ENCODE measurements at places on chromosomes 2 and 18. TPM values are rescaled to one million over a fixed set of nuclear protein-coding genes. Genes with fewer than 3 reads are reported as not detected.

Gene SLC25A52
- total RNA-seq, result not detected

GRCh38 chr2:105114551-105114950, 76.7 kb downstream of the MRPS9 start:
- H3K4me1 ChIP-seq, result no peaks in the 10 kb centered on the region
- no peak overlapping the region for H3K4me3 ChIP-seq
- H3K27ac ChIP-seq, result no peak overlapping the region

DNA sequence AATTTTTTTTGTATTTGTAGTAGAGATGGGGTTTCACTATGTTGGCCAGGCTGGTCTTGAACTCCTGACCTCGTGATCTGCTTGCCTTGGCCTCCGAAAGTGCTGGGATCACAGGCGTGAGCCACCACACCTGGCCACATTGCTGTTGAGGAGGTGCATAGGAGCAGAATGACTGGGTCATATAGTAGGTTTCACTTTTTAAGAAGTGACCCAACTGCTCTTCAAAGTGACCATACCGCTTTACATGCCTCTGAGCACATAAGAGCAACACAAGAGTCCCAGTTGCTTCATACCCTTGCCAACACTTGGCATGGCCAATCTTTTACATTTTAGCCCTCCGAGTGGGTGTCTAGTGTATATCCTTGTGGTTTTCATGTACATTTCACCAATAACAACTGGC, 28.9 kb downstream of the RRM2 start:
- H3K4me1 ChIP-seq, result no peaks in the 10 kb centered on the region
- H3K27me3 ChIP-seq, result no peaks in the 10 kb centered on the region
- no peak for DNase-seq
- no peak overlapping the region for H3K27ac ChIP-seq
- H3K36me3 ChIP-seq, result no peaks in the 10 kb centered on the region

GRCh38 chr2:149679286-149679685, 91.7 kb upstream of the MMADHC start:
- H3K4me1 ChIP-seq, result peaks cover 5% of the 10 kb centered on the region
- no peaks in the 10 kb centered on the region for H3K36me3 ChIP-seq
- H3K27ac ChIP-seq, result no peak overlapping the region
- H3K27me3 ChIP-seq, result no peaks in the 10 kb centered on the region
- no peak overlapping the region for H3K4me3 ChIP-seq
- no peak for DNase-seq

GRCh38 chr2:3611589-3611988, 16.7 kb downstream of the COLEC11 start:
- no peak overlapping the region for H3K4me3 ChIP-seq
- H3K27ac ChIP-seq, result peak overlapping the region; percentile 86
- no peaks in the 10 kb centered on the region for H3K4me1 ChIP-seq
- DNase-seq, result peak; percentile 47
- H3K36me3 ChIP-seq, result no peaks in the 10 kb centered on the region
- peaks cover 42% of the 10 kb centered on the region for H3K27me3 ChIP-seq

Gene IL37
- not detected for total RNA-seq

- no peak for DNase-seq
- H3K27ac ChIP-seq, result no peak overlapping the region
- H3K36me3 ChIP-seq, result no peaks in the 10 kb centered on the region
Measured at GRCh38 chr2:10163498-10164486, 41.3 kb downstream of the RRM2 start.

- peaks cover 4% of the 10 kb centered on the region for H3K27me3 ChIP-seq
- peak overlapping the region; percentile 59 for H3K4me3 ChIP-seq
- H3K4me1 ChIP-seq, result peaks cover 12% of the 10 kb centered on the region
- DNase-seq, result peak; percentile 80
- no peak overlapping the region for H3K27ac ChIP-seq
Measured at GRCh38 chr18:9803698-9804516, 81.9 kb upstream of the TXNDC2 start.

Gene ITGA6
- 45.7 TPM for total RNA-seq

DNA sequence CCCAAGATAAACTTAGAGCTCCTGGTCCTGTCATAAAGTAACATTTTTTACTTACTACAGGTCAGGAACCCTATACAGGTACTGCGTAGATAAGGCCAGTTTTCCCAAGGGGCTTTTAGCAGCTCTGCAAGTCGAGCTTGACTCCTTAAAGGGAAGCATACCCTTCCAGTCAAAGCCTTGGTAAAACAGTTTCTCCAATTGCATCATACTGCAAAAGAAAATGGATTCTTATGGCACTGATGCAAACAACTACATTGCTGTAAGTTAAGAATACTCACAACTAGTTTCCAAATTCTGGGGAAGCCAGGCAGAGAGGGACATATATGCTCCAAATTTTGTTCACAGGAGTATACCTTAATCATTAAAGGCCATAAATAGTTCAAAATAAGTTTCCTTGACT, 31.0 kb downstream of the MYO3B start:
- no peak overlapping the region for H3K27ac ChIP-seq
- H3K4me1 ChIP-seq, result peaks cover under 1% of the 10 kb centered on the region
- no peaks in the 10 kb centered on the region for H3K27me3 ChIP-seq
- DNase-seq, result no peak
- H3K4me3 ChIP-seq, result no peak overlapping the region
- H3K36me3 ChIP-seq, result no peaks in the 10 kb centered on the region

DNA sequence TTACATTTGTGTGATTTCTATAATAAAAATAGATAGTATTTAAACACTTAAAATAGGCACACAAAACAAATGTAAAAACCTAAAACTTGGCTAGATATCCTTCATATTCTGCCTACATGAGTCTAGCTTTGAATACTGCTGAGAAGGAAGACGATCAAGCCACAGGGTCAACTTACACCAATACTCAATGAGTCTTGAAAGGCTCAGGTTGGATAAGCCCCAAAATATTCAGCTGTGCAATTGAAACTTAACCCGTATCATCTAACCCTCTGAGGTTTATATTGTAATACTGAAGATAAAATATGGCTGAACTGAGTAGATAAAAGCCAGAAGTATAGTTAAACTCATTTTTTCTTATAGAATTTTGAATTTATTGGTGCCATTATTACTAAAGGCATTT, 313.0 kb upstream of the NRXN1 start:
- no peak for DNase-seq
- no peaks in the 10 kb centered on the region for H3K4me1 ChIP-seq
- H3K36me3 ChIP-seq, result no peaks in the 10 kb centered on the region
- H3K27me3 ChIP-seq, result no peaks in the 10 kb centered on the region
- no peak overlapping the region for H3K4me3 ChIP-seq
- H3K27ac ChIP-seq, result no peak overlapping the region

- no peak overlapping the region for H3K4me3 ChIP-seq
- H3K4me1 ChIP-seq, result peaks cover 4% of the 10 kb centered on the region
- peaks cover 94% of the 10 kb centered on the region for H3K27me3 ChIP-seq
- no peak for DNase-seq
Measured at GRCh38 chr2:104860451-104860790, 6.5 kb downstream of the POU3F3 start.

DNA sequence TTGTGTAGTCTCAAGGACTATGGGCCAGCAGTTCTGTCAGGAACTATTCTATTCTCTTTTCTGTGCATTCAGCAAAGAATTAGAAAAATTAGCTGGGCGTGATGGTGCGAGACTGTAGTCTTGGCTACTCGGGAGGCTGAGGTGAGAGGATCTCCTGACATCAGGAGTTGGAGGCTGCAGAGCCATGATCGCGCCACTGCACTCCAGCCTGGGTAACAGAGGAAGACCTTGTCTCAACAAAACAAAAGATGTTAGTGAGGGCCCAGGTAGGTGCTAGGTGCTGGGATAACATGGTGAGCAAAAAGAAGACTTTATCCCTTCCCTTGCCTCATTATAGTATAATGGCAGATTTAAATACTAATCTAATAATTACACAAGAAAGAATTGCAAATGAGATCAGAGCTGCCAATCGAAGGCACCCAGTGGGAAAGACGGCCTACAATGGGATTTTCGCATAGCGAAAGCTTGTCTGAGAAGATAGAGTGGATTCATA, 447 bp upstream of the MRPL19 start:
- H3K27ac ChIP-seq, result no peak overlapping the region
- no peak for DNase-seq
- no peaks in the 10 kb centered on the region for H3K4me1 ChIP-seq
- peak overlapping the region; percentile 98 for H3K4me3 ChIP-seq
- H3K36me3 ChIP-seq, result peaks cover 28% of the 10 kb centered on the region

DNA sequence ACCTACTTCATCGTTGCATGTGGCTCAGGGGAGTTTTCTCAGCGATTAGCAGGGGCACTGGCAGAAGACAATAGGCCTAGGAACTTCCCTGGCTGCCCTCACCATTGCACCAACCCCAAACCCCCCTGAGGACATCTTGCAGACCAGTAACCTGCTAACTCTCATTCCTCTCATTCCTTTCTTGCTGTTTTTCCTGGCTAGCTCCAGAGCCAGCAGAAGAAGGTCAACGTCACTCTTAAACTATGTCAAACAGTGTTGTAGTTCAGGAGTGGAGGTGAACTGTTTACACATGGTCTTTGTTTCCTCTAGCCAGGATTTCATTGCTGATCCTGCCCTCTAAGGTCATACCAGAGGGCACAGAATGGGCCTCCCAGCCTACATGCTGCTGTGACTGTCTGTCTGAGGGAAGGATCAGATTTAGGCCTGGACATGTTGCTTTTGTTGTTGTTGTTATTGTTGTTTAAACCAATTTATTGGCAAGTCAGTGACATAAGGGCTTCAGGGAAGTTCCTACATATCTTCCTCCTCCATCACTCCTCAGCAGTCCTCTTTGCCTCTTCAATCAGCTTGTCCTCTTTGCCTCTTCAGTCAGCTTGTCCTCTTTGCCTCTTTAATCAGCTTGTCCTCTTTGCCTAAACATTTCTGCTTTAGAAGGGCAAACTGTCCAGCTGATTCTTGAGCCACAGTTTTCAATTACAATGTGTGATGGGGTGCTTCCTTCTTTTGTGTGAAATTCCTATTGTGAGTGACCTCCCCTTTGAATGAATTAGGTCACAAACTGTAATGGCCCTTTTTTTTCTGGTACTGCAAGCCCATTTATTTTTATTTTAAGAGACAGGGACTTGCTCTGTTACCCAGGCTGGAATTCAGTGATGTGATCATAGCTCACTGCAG, 471.9 kb upstream of the TNP1 start:
- no peak overlapping the region for H3K4me3 ChIP-seq
- H3K27ac ChIP-seq, result peak overlapping the region; percentile 4
- peak; percentile 77 for DNase-seq
- no peaks in the 10 kb centered on the region for H3K27me3 ChIP-seq
- H3K4me1 ChIP-seq, result peaks cover 8% of the 10 kb centered on the region

DNA sequence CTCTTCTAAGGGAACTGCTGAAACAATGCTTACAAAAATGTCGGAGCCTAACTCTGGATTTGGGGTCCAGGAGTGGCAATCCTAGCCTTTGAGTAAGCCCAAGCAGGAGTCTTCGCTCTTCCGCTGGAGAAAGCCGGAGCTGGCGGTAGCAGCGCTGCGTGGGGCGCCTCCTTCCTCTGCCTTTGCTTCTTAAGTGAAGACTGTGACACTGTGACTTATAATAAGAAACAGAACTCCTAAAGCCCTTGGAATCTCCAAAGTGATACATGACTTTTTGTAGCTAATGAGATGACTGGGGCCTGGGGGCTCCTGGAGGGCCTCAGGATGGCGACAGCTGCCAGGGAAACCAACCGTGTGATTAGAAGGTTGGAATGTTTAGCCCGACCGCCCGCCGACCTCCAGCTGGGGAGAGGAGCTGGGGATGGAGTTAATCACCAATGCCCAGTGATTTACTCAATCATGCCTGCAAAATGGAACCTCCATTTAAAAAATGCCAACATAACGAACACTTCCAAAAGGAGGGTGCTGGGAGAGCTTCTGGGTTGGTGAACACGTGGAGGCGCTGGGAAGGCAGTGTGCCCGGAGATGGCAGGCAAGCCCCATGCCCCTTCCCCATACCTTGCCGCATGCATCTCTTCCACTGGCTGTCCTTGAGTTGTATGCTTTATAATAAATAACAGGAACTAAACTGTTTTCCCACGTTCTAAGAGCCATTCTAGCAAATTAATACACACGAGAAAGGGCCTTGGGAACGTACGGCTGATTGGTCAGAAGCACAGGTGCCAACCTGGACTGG, 29.0 kb upstream of the MAL start:
- peak overlapping the region; percentile 94 for H3K27ac ChIP-seq
- no peak overlapping the region for H3K4me3 ChIP-seq
- DNase-seq, result peak; percentile 39
- H3K36me3 ChIP-seq, result no peaks in the 10 kb centered on the region
- H3K4me1 ChIP-seq, result no peaks in the 10 kb centered on the region

- H3K36me3 ChIP-seq, result no peaks in the 10 kb centered on the region
- no peak overlapping the region for H3K27ac ChIP-seq
- no peaks in the 10 kb centered on the region for H3K4me1 ChIP-seq
- H3K4me3 ChIP-seq, result peak overlapping the region; percentile 28
- DNase-seq, result no peak
Measured at GRCh38 chr2:37417321-37417720, 72.9 kb downstream of the QPCT start.

- no peaks in the 10 kb centered on the region for H3K27me3 ChIP-seq
- no peak overlapping the region for H3K4me3 ChIP-seq
- no peaks in the 10 kb centered on the region for H3K36me3 ChIP-seq
- peak; percentile 63 for DNase-seq
Measured at GRCh38 chr2:230942371-230942770, 17.3 kb upstream of the GPR55 start.

Gene BOLL
- not detected for total RNA-seq

DNA sequence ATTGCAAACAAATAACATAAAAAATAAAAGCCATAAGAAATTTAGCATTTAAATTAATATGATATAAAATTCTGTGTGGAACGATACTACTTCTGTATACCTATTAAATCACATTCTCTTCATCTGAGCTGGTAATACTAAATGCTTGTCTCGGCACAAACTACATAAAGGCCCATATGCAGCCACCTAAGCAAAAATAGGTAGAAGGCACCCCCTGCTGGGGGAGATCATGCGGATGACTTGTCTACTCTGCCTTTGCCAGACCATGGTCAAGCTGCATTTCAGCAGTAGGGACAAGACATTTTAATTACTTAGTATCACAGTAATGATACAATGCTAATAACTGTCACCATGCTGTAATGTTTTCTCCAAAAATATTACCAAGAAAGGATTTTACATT, 108.0 kb downstream of the CDH19 start:
- peak; percentile 94 for DNase-seq
- H3K4me3 ChIP-seq, result no peak overlapping the region
- H3K36me3 ChIP-seq, result no peaks in the 10 kb centered on the region

- peaks cover 11% of the 10 kb centered on the region for H3K36me3 ChIP-seq
- no peak overlapping the region for H3K27ac ChIP-seq
- DNase-seq, result no peak
- H3K4me1 ChIP-seq, result no peaks in the 10 kb centered on the region
- H3K4me3 ChIP-seq, result no peak overlapping the region
Measured at GRCh38 chr2:218436992-218437391, 18.1 kb downstream of the VIL1 start.

- peak; percentile 13 for DNase-seq
- H3K4me3 ChIP-seq, result no peak overlapping the region
- H3K27ac ChIP-seq, result no peak overlapping the region
- no peaks in the 10 kb centered on the region for H3K27me3 ChIP-seq
- H3K36me3 ChIP-seq, result no peaks in the 10 kb centered on the region
- no peaks in the 10 kb centered on the region for H3K4me1 ChIP-seq
Measured at GRCh38 chr2:43073401-43073825, 153.0 kb downstream of the ZFP36L2 start.

- DNase-seq, result peak; percentile 69
- H3K4me1 ChIP-seq, result peaks cover 5% of the 10 kb centered on the region
- H3K27me3 ChIP-seq, result no peaks in the 10 kb centered on the region
- H3K27ac ChIP-seq, result no peak overlapping the region
- no peaks in the 10 kb centered on the region for H3K36me3 ChIP-seq
Measured at GRCh38 chr18:42929857-42930256, 185.6 kb downstream of the RIT2 start.

GRCh38 chr2:203280428-203281064, 41.7 kb downstream of the CYP20A1 start:
- H3K4me3 ChIP-seq, result no peak overlapping the region
- no peaks in the 10 kb centered on the region for H3K27me3 ChIP-seq
- H3K4me1 ChIP-seq, result no peaks in the 10 kb centered on the region
- DNase-seq, result no peak
